ENCODE measurements at places on chromosomes 5 and 9.

GRCh38 chr5:54756301-54756700, 229.1 kb downstream of the ESM1 start:
- DNase-seq, result no peak

- no peak for DNase-seq
These were observed 110.6 kb downstream of the SH3TC2 start for GRCh38 chr5:148952097-148952867.

GRCh38 chr9:13186091-13186490, 93.4 kb downstream of the MPDZ start:
- DNase-seq, result no peak

DNA sequence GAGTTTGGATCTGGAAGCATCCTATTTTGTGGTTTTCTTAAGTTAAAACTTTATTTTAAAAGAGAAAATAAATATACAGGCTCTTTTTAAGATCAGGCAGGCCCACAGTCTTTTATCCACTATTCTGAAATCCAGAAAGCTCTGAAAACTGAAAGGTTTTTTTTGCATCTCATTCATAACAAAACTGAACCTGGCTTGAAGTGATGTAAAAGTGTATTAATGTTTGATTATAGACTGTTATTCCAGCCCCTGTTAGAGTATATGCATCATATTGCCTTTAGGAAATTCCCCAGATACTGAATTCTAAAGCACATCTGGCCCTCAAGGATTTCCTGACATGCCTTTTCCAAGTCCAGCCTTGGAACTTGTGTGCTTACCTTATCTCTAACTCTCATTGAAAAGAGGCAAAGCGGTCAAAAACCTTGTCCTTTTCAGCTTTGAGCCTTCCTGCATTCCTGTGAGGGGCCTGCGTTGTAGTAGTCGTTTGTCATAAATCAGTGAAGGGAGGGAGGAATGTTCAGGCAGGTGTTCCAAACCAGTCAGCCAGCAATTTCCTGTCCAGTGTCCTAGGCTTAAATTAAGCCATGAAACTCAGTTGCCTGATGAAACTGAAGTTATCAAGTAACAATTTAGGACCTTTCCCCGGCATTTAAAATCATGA, 110.4 kb downstream of the TLE4 start:
- no peak for DNase-seq

DNA sequence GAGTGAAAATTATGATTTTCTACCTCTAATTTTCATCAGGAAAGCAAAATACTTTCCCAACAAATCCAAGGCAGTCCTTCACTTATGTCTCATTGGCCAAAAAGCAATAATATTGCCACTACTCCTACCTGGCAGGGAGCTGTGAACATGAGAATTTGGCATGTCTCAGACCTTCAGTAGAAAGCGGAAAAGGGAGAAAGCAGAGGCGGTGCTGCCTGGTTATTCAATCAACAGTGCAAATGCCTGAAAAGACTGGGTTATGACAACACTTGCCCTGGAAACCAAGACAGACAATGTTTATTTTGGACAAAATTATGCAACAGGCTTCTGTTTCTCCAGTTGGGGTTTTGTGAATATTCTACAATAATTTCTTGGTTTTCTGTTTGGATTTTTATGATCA, 194.4 kb downstream of the TAF11L14 start:
- no peak for DNase-seq

DNA sequence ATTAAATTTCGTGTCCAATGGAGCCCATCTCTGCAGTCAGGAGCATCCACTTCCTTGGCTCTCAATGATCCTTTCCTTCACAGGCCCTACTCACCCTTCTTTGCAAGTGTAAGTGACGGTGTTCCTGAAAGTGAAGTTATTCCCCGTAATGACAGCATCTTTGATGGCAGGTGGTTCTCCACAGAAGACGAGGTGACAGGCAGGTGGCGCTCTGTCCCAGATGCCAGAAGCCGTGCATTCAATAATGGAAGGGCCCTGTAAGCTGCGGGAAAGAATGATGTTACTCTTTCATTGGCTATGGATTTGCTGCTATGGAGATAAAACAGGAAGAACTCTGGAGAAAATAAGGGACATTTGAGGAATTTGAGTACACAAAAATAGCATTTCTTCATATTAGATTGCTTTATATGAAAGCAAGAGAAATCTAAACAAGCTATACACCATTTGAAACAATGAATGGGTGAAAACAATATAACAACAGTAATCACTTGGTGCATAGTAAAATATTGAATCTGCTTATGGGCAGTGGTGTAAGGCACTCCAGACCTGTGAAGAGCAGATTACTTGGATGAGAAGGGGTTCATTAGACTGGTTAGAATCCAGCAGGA, 89.9 kb upstream of the TXNDC8 start:
- peak; percentile 42 for DNase-seq

DNA sequence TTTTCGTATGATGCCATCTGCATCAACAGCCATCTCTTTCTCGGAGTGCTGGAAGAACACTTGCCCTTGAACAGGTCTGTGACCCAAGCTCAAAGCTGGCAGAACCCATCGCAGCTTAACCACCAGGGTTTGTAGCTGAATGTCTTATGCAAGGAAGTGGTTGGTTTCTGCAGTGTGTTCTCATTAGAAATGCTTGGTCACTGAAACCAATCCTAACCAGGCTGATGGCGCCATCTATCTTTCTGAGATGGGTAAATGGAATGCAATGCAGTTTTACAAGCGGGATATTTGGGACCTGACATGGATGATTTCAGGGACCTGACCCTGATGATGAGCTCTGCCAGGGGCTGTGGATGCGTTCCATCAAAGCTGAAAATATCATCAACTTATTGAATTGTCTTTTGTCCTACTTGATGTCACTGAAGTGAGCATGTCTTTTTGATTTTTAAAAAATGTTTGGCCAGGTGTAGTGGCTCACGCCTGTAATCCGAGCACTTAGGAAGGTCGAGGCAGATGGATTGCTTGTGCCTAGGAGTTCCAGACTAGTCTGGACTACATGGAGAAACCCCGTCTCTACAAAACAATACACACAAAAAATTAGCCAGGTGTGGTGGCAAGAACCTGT, 28.7 kb downstream of the DMRT3 start:
- DNase-seq, result peak; percentile 48

- DNase-seq, result no peak
These were observed 66.2 kb downstream of the SIL1 start for GRCh38 chr5:139131921-139132432.

DNA sequence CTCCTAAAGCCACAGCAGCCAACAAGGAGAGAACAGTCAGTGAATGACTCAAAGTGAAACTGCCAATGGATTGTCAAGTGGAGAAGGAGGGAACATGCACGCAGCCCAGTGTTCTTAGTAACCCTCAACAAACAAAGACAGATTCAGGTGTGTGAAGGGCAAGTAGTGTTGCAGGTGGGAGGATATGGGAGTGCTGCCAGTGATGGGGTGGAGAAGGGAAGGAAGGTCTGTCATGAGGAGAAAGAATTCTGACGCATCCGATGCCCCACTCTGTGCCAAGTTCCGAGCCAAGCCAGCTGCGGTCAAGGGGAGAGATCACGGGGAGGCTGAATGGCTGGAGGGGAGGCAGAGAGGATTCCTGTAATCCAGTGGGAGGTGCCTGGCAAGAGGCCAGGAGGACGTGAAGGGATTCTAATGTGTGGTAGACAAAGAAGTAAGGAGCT, 56.5 kb downstream of the CAST start:
- no peak for DNase-seq

- no peak for DNase-seq
These were observed 10.9 kb downstream of the AK1 start for GRCh38 chr9:127866535-127866934.

DNA sequence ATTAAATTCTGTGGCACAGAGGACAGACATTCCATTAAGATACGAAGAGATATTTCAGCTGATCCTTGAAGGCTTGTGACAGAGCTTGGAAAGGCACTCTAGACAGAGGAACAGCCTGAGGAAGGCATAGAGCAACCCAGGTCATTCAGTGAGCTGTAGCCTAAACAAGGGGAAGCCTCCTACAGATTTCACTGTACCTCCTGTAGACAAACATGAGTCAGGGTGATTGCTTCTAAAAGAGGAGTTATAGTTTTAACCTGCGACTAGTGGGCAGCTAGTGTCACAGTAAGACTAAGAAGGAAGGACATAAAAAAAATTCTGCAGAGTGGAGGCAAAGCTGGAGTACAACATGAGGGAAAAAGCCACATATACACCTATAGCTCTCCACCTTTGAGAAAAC, 43.5 kb upstream of the ANKDD1B start:
- DNase-seq, result no peak

Measured in NCI-H460 (cell line).